ENCODE measurements at places on chromosomes 6 and 20.

GRCh38 chr20:10799735-10800134, 125.9 kb upstream of the JAG1 start:
- DNase-seq = no peak

- no peak for DNase-seq
Observed at GRCh38 chr6:50829049-50829448, 10.4 kb downstream of the TFAP2B start.

GRCh38 chr6:17584241-17584803, 15.8 kb upstream of the FAM8A1 start:
- DNase-seq = no peak

DNA sequence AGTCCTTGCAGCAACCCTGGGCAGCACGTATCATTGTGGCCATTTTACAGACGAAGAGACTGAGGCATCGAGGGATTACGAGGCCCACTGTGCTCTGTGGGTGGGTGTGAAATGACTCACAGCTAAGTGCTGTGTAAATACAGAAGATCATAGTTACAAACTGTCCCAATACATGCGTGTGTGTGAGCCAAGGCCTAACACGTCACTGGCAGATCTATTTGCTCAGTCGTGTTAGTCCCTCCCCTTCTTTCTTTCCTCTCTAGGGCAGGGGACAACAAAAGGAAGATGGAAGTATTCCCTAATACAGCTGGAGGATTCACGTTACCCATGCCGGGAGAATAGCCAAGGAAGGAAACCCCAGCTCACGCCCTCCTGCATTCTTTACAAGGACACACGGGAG, 175.9 kb downstream of the CDC5L start:
- no peak for DNase-seq

DNA sequence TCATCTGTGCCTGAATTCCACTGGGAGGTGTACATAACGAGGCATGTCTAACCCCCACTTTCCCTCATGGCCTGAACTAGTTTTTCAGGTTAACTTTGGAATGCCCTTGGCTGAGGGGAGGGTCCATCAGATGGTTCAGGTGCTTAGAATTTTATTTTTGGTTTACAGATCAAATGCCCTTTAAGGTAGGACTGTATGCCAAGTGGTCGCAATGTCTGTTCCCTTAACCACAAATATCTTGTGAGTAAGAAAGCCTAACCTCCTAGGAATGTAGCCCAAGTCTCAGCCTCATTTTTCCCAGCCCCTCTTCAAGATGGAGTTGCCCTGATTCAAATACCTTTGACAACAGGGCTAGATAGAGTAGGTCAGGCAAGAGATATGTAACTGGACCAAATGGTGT, 78.4 kb downstream of the RNASET2 start:
- no peak for DNase-seq

DNA sequence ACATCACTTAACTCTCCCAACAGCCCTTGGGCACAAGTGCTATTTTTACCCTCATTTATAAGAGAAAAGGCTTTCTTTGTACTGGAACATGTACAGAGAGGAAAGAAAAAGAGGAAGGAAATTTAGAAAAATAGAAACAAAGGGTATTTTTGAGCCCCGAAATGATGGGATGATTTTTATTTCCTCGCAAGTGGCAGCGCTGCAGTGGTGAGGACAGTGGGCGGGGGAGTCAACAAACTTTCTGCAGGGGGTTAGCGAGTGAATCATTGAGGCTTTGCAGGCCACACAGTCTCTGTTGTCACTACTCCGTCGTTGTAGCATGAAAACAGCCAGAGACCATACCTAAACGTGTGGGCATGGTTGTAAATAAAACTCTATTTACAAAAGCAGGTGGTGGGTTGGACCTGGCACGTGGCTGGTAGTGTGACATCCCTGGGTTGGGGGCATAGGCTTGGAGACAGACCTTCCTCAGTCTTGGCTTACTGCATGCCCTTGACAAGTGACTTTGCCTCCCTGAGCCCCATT, 25.5 kb upstream of the OCSTAMP start:
- DNase-seq = no peak

DNA sequence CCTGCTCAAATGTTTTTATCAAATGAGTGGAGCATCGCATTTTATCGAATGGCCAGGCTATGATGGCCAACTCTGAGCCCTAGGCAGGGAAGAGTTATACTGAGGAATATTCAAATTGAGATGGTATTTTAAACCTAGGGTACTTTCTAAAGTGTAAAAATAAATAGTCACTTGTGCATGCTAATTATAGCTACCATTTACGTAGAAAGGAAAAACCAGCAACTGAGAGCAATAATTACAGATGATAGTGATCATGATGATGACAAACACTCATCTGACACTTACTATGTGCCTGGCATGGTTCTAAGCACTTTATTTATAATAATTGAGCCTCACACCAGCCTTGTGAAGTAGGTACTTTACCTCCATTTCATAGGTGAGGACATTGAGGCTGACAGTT, 455.7 kb downstream of the CD83 start:
- no peak for DNase-seq

- no peak for DNase-seq
Observed at GRCh38 chr6:21634582-21634981, 41.0 kb downstream of the SOX4 start.

- no peak for DNase-seq
Observed at GRCh38 chr6:47446669-47447330, 30.8 kb upstream of the CD2AP start.

GRCh38 chr6:105326216-105326615, 76.7 kb downstream of the PREP start:
- no peak for DNase-seq

GRCh38 chr6:168045706-168046620, 33.0 kb downstream of the FRMD1 start:
- DNase-seq = no peak

GRCh38 chr20:5484926-5485325, 168.2 kb upstream of the PROKR2 start:
- no peak for DNase-seq

DNA sequence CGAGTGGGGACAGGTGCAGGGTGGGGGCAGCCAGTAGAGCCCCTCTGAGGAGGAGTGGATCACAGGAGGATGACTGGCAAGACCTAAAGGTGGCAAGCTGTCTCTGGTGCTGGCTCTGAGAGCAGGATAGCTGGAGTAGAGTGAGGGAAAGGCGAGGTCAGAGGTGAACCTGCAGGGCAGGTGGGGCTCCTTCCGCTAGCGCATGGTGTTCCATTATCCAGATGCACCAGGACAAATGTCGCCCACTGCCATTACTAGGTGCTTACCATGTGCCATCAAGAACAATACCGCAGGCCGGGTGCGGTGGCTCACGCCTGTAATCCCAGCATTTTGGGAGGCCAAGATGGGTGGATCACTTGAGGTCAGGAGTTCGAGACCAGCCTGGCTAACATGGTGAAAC, 18.3 kb upstream of the FAM110A start:
- no peak for DNase-seq

DNA sequence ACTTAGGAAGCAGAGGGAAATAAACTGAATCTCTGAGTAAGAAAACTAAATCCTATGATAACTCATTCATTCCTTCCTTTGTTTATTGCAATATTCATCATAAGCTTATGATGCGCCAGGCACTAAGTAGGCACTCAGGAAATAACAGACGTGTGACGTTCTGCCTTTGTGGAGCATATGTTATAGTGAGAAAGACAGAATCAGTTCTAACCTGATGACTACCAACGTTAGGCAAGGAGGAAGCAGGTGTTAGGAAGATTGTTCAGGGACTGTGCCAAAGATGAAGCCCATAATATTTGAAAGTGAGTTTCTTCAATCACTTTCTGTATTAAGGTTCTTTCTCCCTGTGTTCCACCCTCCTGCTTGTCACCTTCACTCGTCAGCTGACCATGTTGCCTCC, 3.6 kb downstream of the HLA-DQA2 start:
- no peak for DNase-seq

- DNase-seq = no peak
Observed at GRCh38 chr6:47335466-47335865, 25.8 kb upstream of the TNFRSF21 start.

- no peak for DNase-seq
Observed at GRCh38 chr6:136607204-136607931, 57.1 kb upstream of the MAP7 start.

DNA sequence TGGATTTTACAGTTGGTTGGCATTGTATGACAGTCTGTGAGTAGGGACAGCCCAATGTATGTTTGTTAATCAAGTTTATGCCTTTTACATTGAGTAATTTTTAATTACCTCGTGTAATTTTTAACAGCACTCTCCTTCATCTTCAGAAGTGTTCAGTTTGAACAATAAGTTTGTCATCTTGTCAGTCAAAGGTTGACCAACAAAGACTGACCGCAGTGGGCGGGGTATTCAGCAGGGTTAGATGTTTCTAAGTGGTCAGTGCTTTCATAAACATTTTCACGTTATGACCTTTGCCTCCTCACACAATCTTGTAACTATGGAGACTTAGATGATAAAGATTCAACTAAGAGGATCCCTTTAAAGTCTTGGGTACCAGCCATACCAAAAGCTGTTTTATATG, 40.8 kb downstream of the GFRA4 start:
- DNase-seq = no peak

DNA sequence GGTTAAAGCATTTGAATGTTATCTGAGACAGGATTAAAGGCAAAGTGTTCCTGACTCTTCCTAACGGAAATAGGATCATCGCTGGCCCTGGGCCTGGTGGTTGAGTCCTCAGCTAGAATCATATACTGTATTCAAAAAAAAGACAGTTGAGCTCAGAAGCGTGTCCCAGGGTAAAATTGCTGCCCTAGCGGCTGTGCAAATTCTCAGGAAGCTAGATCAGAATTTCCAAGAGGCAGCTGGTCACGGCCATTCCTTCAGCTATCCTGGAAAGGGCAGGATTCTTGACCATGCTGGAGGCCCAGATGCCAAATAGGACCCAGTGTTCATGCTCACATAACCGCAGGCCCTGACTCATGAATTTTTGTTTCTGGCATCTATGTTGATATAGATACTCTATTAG, 67.4 kb downstream of the STMND1 start:
- no peak for DNase-seq

DNA sequence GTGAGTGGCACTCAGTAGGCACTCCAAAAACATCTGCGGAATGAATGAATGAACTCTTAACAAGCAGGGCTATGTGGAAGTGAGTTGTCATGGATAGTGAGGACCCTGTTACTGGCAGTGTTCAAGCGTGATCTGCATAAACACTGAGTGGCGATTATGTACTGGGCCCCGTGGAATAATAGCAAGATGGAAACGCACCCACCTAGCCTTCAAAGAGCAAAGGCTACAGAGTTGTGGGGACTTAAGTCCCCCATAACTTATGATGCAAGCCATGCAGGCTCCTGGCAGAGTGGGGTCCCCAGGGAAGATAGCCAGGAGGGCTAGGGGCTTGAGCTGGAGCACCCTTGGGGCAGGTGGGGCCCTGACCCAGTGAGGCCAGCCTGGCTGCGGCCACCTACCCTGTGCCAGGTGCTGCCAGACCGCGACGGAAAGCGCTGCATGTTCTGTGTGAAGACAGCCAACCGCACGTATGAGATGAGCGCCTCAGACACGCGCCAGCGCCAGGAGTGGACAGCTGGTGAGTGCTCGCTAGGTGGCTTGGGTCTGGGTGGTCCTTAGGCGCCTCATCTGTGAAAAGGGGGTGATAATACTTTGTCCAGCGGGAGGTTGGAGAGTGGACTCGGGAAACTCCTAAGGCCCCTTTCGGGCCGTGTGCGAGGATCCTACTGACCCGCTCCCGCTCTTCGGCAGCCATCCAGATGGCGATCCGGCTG, 20.0 kb downstream of the DEF6 start:
- no peak for DNase-seq

DNA sequence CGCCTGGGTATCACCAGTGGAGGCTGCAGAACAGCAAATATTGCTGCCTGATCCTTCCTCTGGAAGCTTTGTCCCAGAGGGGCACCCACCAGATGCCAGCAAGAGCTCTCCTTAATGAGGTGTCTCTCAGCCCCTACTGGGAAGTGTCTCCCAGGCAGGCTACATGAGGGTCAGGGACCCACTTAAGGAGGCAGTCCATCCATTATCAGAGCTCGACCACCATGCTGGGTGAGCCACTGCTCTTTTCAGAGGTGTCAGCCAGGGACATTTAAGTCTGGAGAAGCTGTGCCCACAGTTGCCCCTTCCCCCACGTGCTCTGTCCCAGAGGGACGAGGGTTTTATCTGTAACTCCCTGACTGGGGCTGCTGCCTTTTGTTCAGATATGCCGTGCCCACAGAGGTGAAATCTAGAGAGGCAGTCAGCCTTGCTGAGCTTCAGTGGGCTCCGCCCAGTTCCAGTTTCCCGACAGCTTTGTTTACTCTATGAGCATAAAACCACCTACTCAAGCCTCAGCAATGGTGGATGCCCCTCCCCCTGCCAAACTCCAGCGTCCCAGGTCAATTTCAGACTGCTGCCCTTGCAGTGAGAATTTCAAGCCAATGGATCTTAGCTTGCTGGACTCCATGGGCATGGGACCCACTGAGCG, 25.9 kb upstream of the AIG1 start:
- no peak for DNase-seq

GRCh38 chr6:150999107-150999506, 133.6 kb downstream of the MTHFD1L start:
- no peak for DNase-seq

- DNase-seq = no peak
Observed at GRCh38 chr20:57400231-57400701, 9.1 kb downstream of the RBM38 start.
